Stimulated activated CD8-positive, alpha-beta memory T cell treated with anti-CD3 and anti-CD28 coated beads, Interleukin-7, amount 100 ng/mL, for 48 hours (primary cell): ENCODE measurements at places on chromosomes 7 and 10.

- DNase-seq: no peak
Measured at GRCh38 chr7:51297986-51298385, 18.6 kb downstream of the COBL start.

DNA sequence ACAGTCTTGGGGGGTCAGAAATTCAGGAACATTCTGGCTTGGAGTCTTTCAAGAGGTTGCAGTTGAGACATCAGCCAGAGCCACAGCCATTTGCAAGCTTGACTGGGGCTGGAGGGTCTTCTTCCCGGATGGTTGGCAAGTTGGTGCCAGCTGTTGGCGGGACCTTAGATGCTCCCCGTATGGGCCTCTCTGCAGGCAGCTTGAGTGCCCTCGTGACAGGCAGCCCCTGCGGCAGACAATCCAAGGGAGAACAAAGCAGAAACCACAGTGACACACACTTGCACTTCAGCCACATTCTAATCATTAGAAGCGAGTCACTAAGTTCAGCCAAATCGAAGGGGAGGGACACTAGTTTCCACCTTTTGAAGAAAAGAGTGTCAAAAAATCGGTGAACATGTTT is 59.4 kb upstream of the MXI1 start:
- DNase-seq: no peak

DNA sequence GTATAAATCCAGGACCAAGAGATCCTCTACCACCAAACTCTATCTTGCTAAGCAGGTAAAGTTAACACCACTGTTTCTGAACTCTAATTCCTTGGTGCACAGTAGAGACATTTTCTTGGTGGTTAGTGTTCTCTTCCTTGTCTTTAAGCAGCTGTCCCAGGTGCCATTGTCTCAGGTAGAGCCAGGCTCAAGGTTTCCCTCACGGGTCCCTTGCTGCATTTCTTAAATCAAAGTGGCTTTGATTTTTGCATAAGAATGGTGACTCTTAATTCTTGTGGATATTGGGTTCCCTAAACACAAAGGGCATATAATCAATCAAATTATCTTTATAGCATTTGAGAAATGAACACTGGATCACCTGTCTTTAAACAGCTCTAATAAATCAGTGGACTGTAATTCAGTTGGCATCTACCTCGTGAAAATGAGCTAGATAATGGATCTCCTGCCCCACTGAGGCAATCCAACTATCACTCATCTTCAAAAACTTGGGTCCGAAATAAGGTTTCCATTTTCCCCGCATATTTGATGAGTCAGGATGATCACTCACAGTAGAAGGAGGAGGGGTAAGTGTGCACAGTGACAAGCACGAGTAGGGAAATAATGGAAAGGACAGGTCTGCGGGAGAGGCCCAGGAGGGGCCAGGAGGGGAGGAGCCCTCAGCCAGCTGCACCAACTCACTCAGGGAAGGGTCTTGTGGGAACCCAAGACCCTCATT is 2.4 kb downstream of the ABCC2 start:
- DNase-seq: no peak

- no peak for DNase-seq
Measured at GRCh38 chr10:124719213-124719851, 24.8 kb downstream of the FAM53B start.

GRCh38 chr10:34816501-34817002 is 1.5 kb upstream of the PARD3 start:
- no peak for DNase-seq
